Left kidney (tissue), 8 donors: ENCODE measurements at places on chromosomes 12 and 14. TPM values are rescaled to one million over a fixed set of nuclear protein-coding genes. Genes with fewer than 3 reads are reported as not detected.
A peak's percentile ranks its signal among the peaks of the same experiment; 100 is the strongest.

CD27 gene
- polyA plus RNA-seq: 1.2 TPM

POU6F1 gene
- polyA plus RNA-seq: 8.8 TPM

PIWIL1 gene
- 0.78 TPM for polyA plus RNA-seq

GALNT6 gene
- 6.3 TPM for polyA plus RNA-seq

ADAM21 gene
- polyA plus RNA-seq: 0.93 TPM

USP44 gene
- 2.4 TPM for polyA plus RNA-seq

MYF6 gene
- polyA plus RNA-seq: 0.15 TPM

TPI1 gene
- polyA plus RNA-seq: 515 TPM

PTPN6 gene
- 21.9 TPM for polyA plus RNA-seq

EXOC5 gene
- polyA plus RNA-seq: 74.7 TPM

CLEC2A gene
- polyA plus RNA-seq: not detected

TMEM117 gene
- 14.0 TPM for polyA plus RNA-seq

TC2N gene
- polyA plus RNA-seq: 10.0 TPM

- no peak for DNase-seq
Measured at GRCh38 chr12:94560431-94561221, 89.7 kb downstream of the TMCC3 start.

DNA sequence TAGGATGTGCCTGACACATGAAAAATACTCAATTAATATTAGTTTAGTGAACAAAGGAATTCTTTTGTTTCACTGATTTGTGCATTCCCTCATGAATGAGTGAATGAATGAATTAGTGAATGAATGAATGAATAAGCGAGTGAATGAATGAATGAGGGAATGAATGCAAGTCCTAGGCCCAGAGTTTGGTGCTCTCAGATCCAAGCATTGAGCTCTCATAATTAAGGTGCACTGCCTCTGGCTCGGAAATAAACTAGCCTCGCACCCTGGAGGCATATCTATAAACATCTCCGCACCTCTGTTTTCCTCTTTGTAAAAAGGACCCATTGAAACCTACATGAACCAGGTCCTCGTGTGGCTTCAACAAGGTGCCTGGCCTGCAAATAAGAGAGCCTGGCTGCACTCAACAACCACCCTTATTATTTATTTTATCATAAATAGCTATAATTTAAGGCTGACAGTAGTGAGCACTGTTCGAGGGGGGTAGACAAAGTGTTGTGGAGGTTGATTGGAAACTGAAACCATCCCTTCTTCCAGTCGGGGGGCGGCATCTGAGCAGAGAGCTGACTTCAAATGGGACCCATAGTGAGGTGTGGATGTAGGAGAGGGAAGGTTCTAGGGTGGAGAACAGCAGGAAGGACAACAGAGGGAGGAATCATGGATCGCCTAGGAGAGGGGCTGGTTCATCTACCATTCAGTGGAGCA is 316.8 kb downstream of the BCL11B start:
- DNase-seq: no peak

DNA sequence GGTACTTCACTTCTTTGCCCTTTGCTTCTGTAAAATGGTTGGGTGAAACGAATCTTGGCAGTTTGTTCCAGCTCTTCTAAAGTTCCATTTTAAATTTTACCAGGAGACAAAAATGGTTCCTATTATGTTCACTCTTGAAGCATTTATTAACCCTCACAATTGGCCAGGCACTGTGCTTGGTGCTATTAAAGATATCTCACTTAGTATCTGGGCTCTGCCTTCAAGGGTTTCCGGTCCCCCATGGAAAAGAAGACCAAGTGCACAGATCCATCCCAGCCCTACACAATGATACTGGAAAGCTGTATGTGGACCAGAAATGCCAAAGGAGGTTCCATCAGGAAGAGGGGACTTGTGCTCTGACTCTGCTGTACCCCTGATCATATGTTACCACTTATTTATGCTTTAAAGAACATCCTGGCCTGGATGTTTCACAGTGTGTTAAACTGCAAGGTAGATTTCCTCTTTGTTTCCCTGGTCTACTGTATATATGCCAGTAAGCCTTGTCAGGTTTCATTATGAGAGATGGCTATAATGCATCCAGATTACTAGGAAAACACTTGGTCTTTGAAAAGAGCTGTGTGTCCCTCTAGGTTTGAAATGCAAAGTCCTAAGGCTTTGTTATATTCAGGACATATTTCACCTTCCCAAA is 154.8 kb downstream of the PRKCH start:
- DNase-seq: no peak

DNA sequence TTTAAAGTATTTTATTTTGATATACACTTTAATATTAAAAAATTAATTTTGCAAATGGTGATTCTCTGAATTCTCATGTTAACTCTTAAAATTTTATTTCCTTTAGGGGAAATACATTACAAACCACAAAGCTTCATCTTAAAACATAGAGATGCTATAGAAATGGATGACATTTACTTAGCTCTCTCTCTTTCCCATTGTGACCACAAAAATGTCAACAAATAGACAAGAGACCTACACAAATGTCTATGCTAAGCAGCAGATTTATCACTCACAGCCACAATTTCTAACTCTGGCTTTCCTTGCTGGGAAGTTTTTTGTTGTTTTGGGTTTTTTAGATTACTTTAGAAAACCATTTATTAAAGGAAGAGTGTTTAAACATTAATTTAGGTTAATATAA is 19.9 kb upstream of the PHC1 start:
- DNase-seq: no peak

DNA sequence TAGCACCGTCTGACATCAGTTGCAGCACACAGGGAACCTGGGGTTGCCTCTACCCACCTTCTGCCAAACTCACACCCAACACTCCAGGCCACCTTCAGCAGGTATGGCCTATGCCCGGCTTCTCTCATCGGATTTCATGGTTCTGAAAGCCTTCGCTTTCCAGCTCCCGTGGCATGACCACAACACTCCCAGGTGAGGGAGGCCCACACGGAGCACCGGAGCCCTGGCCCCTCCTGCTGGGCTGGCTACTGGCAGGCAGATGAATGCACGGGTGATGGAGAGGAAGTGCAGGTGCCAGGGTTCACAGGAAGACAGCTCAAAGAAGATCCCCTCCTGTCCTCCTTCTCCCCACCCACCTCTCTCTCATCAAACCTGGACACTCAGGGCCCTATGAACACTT is 37.2 kb downstream of the CACNA2D4 start:
- no peak for DNase-seq

- no peak for DNase-seq
Measured at GRCh38 chr14:74401504-74402241, 24.3 kb downstream of the SYNDIG1L start.

DNA sequence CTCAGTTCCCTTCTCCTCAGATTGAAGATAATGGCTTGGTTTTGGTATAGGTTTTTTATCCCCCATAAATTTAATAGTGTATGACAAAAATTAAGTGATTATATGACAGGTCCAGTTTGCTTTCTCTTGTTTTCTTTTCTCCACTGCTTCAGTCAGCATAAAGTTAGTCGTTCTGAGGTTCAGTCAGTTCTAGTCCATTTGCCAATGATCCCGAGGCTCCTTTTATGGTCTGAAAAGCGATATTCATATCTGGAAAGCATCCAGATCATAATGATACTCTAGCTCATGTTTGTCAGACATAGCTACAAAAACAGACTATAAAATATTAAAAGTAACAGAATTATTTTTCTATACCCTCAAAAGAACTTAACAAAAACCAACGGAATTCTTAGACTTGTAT is 67.1 kb upstream of the SLC38A4 start:
- no peak for DNase-seq

- peak; percentile 77 for DNase-seq
Measured at GRCh38 chr14:49861699-49862088, 9.1 kb upstream of the NEMF start.

DNA sequence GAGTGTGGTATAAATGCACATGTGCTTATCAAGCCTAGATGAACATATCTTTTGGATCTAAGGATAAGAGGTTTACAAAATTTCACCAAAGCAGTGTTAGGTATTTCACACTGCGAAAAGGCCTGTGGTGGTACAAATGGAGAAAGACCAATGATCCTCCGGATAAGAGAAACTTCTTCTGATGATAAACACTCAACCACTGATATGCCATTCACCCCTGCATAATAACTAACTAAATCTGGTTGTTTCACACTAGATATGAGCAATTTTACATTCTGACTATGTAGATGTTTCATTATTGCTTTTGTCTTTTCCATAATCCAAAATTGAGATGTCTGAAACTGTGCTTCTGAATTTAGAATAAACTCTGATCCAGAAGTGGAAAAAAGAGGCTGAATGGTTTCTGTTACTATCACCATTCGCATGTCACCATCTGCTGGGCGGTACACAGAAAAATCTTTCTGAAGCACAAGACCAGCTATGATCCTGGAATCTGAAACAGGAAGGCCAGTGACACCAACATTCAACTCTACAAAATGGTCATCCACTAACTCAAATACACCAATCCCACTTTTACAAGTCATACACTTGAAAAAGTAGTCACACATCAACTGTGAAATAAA is 1.3 kb downstream of the BBS10 start:
- peak; percentile 49 for DNase-seq

DNA sequence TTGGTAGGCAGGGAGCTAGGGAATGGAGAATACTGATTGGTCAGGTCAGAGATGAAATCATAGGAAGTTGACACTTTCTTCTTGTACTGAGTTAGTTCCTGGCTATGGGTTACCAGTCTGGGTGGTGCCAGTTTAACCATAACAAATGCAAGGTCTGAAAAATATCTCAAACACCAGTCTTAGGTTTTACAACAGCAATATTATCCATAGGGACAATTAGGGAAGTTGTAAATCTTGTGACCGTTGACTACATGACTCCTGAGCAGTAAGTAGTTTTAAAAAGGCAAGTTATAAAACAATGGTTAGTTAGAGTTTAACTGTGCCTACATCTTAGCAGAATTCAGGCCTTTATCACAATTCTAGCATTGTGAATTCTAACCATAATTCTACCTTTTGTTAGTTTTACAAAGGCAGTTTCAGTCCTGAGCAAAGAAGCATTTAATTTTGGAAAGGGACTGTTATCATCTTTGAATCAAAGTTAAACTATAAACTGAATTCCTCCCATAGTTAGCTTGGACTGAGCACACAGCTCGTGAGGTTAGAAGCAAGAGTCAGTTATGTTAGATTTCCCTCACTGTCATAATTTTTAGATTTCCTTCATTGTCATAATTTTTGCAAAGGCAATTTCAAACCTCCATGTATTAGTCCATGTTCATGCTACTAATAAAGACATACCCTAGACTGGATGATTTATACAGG is 19.7 kb upstream of the MON2 start:
- DNase-seq: no peak

- DNase-seq: no peak
Measured at GRCh38 chr14:70020352-70021170, 141.3 kb downstream of the SMOC1 start.

- DNase-seq: no peak
Measured at GRCh38 chr12:2194571-2194970, 141.8 kb downstream of the CACNA1C start.

GRCh38 chr14:33560718-33561431 is 390.0 kb downstream of the EGLN3 start:
- no peak for DNase-seq

GRCh38 chr12:1773937-1774655 is 46.3 kb upstream of the LRTM2 start:
- peak; percentile 32 for DNase-seq

DNA sequence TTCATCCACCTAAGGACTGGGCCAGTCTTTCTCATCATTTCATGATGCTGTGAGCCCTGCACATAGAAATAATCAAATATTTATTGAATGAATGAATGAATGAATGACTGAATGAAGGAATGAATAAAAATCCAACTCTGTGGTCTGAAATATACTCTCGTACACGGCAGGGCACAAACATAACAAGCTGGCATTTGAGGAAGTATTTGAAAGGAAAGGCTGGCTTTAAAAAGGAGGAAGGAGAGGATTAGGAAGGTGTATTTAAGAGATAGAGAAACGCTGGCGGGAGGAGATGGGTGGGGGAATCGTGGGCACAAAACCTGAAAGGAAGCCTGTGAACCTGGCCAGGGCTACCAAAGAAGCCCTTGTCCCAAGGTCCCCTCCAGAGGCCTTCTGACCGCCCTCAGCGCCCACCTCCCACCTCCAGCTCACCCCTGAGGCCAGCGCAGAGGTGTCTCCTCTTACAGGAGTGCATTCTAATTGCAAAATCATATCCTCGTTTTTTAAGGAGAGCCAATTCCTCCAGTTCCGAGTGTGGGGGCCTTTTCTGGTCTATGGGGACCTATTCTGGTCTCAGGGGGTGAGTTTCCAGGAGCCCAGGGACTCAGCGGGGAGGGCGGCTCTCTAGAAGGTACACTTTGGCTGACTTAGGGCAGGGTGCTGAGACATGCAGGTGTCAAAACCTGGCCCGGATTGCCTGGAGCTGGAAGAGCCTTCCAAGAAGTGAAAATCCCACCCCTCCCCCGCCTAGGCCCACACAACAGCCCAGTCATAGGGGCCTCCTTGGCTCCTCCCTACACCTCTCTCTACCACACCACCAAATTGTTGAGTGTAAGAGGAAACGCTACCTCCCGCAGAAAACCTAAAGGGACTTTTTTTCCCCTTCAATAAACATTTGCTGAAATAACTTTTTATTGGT is 8.7 kb upstream of the JDP2 start:
- no peak for DNase-seq

DNA sequence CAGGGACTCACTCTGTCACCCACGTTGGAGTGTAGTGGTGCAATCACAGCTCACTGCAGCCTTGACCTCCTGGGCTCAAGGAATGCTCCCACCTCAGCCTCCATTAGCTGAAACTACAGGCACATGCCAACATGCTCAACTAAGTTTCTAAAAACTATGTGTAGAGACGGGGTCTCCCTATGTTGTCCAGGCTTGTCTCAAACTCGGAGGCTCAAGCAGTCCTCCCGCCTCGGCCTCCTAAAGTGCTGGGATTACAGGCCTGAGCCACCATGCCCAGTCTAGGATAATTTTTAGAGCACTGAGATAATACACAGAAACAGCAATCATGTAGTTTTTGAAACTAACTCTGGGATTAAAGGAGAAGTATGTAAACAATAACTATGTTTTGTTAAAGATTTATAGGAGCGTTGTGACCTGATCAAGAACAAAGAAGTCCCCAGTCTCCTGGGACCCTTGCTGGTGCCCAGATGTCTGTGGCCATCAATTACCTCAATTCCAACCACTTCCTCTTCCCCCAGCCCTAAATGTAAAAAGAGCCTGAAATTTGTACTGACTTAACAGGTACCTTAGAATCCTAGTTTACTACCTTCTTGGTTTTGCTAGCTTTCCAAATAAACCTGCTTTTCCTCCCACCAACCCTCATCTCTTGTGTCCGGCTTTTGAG is 28.9 kb upstream of the EGLN3 start:
- DNase-seq: no peak

GRCh38 chr14:34051966-34052657 is 101.2 kb upstream of the EGLN3 start:
- DNase-seq: no peak

DNA sequence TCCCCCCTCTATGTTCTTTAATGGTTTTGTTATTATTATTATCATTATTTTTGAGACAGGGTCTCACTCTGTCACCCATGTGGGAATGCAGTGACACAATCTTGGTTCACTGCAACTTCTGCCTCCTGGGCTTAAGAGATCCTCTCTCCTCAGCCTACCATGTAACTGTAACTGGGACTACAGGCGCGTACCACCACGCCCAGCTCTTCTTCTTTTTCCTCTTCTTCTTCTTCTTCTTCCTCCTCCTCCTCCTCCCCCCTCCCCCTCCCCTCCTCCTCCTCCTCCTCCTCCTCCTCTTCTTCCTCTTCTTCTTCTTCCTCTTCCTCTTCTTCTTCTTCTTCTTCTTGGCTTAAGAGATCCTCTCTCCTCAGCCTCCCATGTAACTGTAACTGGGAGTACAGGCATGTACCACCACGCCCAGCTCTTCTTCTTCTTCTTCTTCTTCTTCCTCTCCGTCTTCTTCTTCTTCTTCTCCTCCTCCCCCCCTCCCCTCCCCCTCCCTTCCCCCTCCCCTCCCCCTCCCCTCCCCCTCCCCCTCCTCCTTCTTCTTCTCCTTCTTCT is 5.4 kb upstream of the KRT7 start:
- DNase-seq: no peak
